Putamen (tissue), 1 donor: ENCODE measurements at places on chromosomes 3 and 15.

DNA sequence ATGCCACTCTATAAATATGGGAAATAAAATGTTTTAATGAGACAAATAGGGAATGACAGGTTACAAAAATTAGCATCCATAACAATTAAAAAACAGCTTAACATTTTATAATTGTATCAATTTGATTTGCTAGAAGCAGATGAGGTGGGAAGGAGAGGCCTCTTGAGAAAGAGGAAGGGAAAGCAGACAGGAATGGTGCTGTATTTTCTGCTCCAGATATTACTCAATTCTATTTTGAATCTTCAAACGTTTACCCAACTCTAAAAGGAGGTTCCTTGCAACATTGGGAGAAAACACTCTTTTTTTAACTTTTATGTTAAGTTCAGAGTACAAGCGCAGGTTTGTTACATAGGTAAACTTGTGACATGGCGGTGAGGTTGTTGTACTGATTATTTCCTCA, 44.9 kb upstream of the ALDH1A3 start:
- DNase-seq = no peak

DNA sequence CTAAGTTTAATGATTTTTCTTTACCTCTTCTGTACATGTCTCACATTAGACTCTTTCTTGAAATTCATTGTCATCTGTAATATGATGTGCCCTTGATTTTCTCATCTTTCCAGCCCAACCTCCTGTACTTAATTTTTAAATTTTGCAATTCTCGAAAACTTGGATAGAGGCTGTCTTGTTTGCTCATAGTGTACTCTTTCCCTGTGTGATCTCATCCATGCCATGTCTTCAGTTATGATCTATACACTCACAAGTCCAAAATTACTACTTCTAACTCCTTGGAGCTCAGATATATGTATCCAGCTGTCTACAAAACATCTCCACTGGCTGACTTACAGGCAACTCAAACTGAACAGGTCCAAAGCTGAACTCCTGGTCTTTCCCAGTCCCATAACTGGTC, 42.2 kb downstream of the CD200 start:
- DNase-seq = no peak

- DNase-seq = peak; percentile 83
These were observed 96.1 kb upstream of the CHD2 start for GRCh38 chr15:92803852-92804609.

- DNase-seq = no peak
These were observed 98.9 kb downstream of the NEDD4 start for GRCh38 chr15:55894399-55894965.

GRCh38 chr3:31936420-31937060, 44.5 kb downstream of the OSBPL10 start:
- DNase-seq = no peak

GRCh38 chr3:183260167-183260904, 7.3 kb downstream of the B3GNT5 start:
- DNase-seq = no peak

GRCh38 chr15:66883284-66883911, 181.4 kb downstream of the SMAD6 start:
- DNase-seq = peak; percentile 71

DNA sequence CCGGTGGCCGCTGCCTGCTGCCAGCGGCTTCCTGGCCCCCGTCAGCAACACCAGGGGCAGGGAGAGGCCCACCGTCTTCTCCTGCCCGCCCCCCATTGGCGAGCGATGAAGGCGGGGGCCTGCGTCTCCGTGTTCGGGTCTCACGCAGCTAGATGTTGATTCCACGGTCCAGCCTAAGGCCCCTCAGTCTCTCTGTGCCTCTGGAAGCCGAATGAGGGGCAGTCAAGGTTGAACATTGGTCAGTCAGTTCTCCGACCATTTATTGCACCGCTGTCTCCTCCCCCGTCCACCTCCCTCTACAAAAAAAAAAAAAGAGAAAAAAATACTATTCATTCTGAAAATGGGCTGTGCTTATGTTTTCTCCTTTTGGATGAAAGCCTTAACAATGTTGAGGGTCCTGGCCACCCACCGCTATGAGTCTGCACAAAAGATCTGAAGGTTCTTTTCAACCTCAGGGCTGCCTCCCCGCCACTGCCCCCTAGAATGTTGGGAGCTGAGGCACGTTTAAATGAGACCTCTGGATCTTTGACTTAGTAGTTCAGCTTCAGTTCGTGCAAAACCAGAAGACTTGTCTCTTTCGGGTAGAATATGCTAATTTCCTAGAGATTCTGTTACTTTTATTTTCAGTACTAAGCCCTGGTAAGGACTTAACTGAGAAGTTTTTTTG, 736 bp downstream of the IREB2 start:
- DNase-seq = peak; percentile 42

DNA sequence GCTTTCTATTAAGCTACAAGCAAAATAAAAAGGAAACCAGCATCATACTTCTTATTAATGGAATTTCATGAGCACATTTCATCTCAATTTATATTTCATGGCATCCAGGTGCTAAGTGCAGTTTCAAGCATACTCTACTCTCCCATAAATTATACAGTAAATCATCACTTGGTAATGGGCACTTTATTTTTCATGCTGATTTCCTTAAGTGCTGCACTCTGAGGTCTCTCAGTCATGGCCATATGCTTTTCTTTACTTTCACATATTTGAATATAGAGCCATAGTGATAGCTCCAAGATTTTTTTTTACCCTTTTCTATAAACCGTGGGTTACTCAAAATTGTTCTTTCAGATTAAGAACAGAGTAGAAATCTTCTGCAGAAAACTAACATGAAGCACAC, 1505.7 kb upstream of the CADM2 start:
- no peak for DNase-seq
